Astrocyte (in vitro differentiated cells and primary cell): ENCODE measurements at places on chromosomes 16 and 17.

DNA sequence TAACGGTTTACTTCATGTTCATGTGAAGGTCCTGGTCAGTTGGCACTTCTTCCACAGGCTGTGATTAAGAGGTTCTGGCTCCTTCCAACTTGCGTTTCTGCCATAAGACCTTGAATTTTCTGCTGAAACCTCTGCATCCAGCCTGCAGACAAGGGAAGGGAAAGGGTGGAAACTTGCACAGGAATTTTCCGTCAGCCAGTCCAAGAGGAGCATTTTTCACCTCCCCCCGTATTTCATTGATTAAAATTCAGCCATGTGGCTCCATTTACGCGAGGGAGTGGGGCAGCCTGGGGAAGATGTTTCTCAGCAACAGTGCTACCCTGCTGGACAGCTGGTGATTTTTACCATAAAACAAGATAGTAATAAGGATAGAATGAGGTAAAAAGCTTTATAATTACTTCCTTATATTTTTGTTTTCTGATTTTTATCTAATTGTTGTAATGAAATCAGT is 101.5 kb upstream of the SMIM36 start:
- no peak for DNase-seq

- DNase-seq: peak; percentile 100
Observed at GRCh38 chr16:51431517-51432241, 280.6 kb upstream of the SALL1 start.

DNA sequence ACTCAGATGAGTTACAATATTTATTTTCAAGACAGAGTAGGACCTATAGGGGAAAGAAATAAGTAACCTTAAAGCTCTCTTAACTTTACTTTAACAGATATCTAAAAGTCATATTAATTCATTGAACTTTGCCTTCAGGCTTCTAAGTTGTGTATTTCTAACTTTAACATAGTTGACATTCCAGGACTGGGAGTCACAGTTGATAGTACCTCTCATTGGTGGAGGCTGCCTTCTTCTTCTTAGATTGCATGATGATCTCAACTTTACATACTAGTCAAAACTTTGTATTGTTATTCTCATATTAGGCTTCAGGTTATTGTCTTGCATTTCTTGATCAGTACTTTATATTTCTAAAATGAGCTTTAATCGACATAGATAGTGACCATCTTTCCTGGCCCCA is 350.1 kb upstream of the KIF2B start:
- peak; percentile 27 for DNase-seq

- no peak for DNase-seq
Observed at GRCh38 chr16:47262938-47263337, 119.2 kb upstream of the NETO2 start.
